ENCODE measurements at places on chromosomes 3 and 15. TPM values are rescaled to one million over a fixed set of nuclear protein-coding genes. Genes with fewer than 3 reads are reported as not detected.

IMPG2 gene
- under 0.01 TPM for total RNA-seq

PPP1R14D gene
- not detected for total RNA-seq

GUCA1C gene
- not detected for total RNA-seq

IL17RD gene
- 2.0 TPM for total RNA-seq

UROC1 gene
- total RNA-seq: not detected

CORO2B gene
- total RNA-seq: 14.0 TPM

ETV5 gene
- 18.2 TPM for total RNA-seq

ACP3 gene
- 4.7 TPM for total RNA-seq

ARRDC4 gene
- 6.5 TPM for total RNA-seq

DZIP3 gene
- total RNA-seq: 8.3 TPM

CASR gene
- total RNA-seq: not detected

DGKG gene
- total RNA-seq: 0.50 TPM

PP2D1 gene
- total RNA-seq: not detected

CCDC54 gene
- not detected for total RNA-seq

MNS1 gene
- total RNA-seq: 3.4 TPM

DPPA2 gene
- total RNA-seq: not detected

ALDH1L1 gene
- total RNA-seq: 0.15 TPM

MTFMT gene
- total RNA-seq: 24.7 TPM

MYO5A gene
- total RNA-seq: 18.5 TPM

UTS2B gene
- total RNA-seq: 0.59 TPM

WDR76 gene
- total RNA-seq: 27.9 TPM

TP63 gene
- not detected for total RNA-seq

PLSCR1 gene
- 95.1 TPM for total RNA-seq

APOD gene
- 1.0 TPM for total RNA-seq

GOLGA8T gene
- total RNA-seq: not detected

CHST14 gene
- total RNA-seq: 17.1 TPM

SCN11A gene
- not detected for total RNA-seq

EFCC1 gene
- total RNA-seq: not detected

HTR3E gene
- not detected for total RNA-seq

ZNF662 gene
- total RNA-seq: 1.0 TPM
